ENCODE measurements at places on chromosomes 4 and X.

- DNase-seq, result no peak
Observed at GRCh38 chrX:2445662-2446623, 54.8 kb downstream of the DHRSX start.

DNA sequence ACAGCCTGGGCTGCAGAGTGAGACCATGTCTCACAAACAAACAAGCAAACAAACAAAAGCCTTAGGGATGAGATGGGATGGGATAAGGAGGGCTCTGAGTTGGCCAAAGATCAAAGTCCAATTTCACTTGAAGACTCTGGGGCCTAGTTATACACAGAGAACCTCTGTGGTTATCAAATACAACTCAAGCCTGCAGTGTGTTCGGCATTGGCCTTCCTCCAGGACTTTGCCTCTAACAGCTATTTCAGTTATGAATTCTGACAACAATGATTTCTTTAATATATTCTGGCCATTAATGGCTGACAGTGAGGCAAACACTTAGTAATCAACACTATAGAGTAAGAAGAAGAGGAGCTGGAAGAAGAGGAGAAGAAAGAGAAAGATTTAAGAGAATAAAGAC is 171.1 kb downstream of the PDGFRA start:
- DNase-seq, result no peak

DNA sequence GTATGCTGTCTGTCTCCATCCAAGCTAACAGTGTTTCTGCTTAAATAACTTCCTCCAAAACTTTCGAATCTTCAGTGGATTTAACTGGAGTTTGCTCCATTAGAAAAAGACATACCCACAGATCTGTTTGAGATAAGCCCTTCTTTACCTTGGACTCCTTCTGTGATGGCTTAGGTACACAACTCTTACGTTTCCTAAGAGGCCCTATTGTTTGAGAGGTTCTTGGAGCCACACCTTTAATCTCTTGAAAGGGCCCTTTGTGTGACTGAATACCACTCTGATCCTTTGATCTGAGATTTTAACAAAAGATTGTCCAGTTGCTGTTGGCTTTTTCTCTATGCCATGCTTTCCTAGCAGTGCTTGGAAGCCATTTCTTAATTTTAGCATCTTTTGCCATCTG is 92.5 kb downstream of the AKAP4 start:
- DNase-seq, result no peak

GRCh38 chr4:20248155-20248558 is 3.5 kb upstream of the SLIT2 start:
- peak; percentile 70 for DNase-seq
